ENCODE measurements at places on chromosomes 7 and 10. TPM values are rescaled to one million over a fixed set of nuclear protein-coding genes. Genes with fewer than 3 reads are reported as not detected.

DNA sequence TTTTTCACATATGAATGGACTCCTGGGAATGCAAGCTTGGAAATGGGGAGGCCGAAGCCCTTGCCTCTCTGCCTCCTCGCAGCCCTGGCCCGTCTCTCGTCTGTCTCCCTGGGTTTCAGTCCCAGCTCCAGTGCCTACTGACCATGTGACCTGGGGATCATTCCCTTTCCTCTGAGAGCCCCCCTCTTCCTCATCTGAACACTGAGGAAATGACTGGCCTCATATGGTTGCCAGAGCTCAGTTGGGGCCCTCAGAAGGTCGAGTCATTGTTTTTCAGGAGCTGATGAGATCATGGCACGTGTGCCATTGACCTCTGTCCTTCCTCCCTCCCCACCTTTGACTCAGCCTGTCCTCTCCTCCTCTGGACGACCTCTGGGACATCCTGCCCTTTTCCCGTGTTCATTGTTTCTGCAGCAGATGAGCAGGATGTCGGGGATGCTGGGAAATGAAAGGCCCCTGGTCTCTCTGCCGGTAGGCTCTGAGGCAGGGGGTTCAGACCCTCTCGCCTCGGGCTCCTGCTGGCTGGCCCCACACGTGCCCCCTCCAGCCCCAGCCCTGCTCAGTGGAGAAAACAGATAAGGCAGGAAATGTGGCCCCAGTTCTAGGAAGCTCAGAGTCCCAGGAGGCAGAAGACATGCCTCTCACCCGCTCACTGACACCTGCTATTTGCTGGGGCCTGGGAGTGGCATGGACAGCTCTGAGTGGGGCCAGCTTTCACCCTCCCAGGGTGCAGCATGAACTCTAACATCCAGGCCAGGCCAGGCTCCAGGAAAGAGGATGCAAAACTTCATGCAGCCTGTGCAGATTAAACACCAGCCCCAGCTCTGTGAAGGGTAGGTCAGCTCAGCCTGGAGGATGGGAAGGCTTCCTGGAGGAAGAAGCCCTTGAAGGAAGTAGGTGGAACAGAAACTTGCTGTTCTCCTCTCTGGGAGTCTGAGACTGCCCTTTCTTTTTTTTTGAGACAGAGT, 8.3 kb upstream of the PPP1R35 start:
- DNase-seq, result peak; percentile 47

- DNase-seq, result no peak
Measured at GRCh38 chr7:95327356-95327755, 3.0 kb upstream of the PON1 start.

The LBX1 gene
- total RNA-seq, result not detected

The DPP6 gene
- total RNA-seq, result not detected

The AGMO gene
- total RNA-seq, result not detected

The SOSTDC1 gene
- total RNA-seq, result not detected

The FKBP6 gene
- not detected for total RNA-seq
